ENCODE measurements at places on chromosomes 6 and 20.

GRCh38 chr20:60240415-60240814, 282.2 kb downstream of the CDH26 start:
- no peak for DNase-seq

DNA sequence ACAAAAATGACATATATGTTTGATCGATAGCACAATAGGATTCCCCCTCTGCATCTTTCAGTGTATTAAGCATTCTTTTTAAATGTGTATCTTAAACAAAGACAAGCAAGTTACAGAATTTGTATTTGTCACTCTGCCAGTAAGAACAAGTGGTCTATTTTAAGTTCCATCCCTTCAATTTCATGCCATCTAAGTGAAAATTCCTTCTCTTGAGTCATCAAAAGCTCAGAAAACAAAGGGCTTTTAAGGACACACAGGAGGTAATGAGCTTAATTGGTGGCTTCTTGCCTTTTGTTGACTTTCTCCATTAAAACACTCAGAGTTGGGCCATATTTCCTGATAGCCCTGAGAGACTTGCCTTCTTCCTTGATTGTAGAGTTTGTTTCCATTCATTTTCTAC, 547.8 kb downstream of the TENT5A start:
- DNase-seq, result no peak

DNA sequence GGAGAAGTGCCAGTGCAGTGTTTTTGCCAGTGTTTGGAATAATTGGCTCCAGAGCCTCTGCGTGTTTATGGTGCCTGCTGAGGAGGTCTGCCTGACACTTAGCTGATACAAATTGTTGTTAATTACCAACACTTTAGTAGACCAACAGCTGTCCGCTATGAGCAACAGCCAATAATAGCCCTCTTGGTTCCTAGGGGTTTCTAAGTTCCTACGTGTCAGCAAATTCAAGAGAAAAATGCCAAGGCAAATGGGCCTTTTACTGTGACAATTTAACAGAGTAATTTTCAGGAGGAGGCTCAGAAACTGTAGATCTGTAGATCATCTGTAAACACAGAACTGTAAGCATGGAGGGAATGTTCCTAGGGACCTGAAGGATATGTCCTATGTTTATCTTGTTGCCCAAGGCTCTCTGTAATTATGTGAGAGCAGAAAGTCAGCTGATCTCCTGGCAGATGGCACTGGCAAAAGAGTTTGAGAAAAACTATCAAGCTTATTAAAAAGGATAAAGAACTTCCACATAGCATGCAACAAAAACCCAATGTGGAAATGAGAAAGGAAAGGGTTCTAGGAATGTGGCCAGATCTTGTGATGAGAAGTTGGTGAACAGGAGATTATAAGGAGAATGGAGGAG, 157.7 kb downstream of the GJA1 start:
- no peak for DNase-seq

DNA sequence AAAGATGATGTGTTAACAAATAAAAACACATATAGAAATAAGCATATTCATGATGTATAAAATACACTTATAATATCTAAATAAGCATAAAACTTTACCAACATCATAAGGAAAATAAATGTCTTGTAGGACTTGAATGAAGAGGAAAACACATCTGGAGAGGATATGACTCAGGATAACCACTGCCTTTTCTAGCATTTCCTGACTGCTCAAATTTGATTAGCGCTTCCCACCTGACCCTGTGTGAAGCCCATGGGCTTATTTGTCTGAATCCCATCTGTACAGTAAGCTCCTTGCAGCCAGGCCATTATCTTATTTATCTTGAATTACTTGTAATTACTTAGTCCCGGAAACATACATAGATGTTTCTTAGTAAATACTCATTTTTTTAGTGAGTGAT, 608.6 kb downstream of the COL12A1 start:
- no peak for DNase-seq

- DNase-seq, result no peak
Measured at GRCh38 chr6:87346700-87347099, 2.1 kb downstream of the C6orf163 start.

DNA sequence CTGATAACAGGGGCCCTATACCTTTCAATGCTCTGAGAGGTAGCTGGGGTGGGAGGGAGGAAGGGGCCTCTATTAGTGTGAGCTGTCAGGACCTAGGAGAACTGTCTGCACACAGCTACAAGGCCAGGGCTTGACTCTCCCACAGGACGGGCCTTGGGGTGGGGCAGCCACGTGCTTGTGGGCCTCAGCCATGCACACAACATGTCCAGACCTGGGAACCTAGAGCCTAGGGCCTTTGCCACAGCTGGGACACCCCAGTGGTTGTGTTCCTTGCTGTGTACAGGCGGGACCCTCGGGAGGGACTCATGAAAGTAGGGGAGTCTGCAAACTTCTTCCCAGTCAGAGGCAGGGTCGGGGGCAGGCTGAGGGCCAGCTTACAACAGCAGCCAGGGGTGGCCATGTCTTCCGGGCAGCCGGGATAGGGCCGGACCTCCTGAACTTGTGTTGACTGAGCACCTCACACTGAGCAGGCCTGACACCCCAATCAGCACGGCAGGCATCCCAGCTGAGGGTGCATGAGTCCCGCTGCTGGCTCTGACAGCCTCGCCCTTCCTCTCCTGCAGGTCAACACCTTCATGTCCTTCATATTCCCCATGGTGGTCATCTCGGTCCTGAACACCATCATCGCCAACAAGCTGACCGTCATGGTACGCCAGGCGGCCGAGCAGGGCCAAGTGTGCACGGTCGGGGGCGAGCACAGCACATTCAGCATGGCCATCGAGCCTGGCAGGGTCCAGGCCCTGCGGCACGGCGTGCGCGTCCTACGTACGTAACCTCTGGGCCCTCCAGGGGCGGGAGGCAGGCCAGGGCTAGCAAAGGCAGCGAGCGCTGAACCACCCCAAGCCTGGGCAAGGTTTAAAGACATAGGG, 41.9 kb upstream of the MRGBP start:
- DNase-seq, result no peak

GRCh38 chr6:54248319-54248718, 59.9 kb upstream of the TINAG start:
- DNase-seq, result no peak

GRCh38 chr20:5789827-5790226, 39.6 kb downstream of the SHLD1 start:
- DNase-seq, result no peak

DNA sequence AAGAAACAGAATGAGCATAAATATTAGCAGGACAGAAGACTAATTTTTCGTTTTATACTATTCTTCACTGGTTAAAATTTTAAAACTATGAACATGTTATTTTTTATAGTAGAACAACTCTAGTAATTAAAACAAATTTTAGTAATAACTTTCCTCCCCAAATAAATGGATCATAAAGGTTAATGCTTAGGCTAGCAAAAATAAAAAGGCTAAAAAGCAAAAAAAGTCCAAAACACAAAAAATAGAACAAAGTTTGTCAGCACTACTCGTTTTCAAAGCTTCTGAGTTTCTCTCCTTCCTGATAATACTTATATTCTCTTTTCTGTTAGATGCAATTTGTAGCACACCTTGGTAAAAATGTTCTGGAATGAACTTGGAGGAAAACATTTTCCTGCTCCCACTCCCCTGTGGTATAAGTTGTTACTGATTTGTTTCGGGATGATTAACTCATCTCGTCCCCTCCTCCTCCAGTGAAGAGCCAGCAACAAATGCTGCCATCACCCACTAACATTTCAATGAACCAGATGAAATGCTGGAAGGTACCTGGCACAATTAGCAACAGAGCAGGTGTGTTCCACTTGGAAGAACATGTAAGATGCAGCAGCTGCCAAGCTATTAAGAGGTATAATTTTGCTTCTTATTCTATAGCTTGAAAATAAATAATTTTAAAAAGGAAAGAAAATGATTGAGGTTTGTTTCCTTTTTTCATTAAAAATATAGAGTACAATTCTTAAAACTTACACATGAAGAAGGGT, 130.5 kb downstream of the MYB start:
- DNase-seq, result no peak

GRCh38 chr20:50898475-50898874, 32.8 kb downstream of the ADNP start:
- DNase-seq, result no peak
